ENCODE measurements at places on chromosomes 4 and X.

DNA sequence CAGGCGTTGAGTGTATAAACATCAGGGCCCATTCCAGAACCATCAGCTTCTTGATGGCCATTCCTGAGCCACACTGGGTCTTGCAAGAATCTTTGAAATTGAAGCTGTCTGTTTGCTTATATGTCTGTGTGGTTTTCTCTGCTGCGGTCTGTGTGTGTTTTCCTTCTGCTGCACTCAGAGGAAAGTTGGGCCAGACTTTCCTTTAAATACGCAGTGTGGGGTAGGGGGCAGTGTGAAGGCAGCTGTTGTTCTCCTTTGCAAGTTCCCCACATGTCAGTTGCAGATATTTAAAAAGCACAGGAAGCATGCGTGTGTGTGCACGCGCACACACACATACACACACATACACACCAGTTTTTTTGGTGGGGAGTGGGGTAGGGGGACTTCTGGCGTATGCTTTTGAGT, 32.1 kb downstream of the CCKAR start:
- peak; percentile 8 for DNase-seq

GRCh38 chr4:55485821-55486220, 60.9 kb downstream of the CLOCK start:
- no peak for DNase-seq

- no peak for DNase-seq
Observed at GRCh38 chrX:146241902-146242301, 424.3 kb downstream of the SLITRK2 start.

- DNase-seq, result no peak
Observed at GRCh38 chr4:95129031-95129430, 371.3 kb downstream of the BMPR1B start.

- DNase-seq, result no peak
Observed at GRCh38 chrX:32397562-32398216, 813.7 kb downstream of the DMD start.

- DNase-seq, result no peak
Observed at GRCh38 chr4:163941221-163941905, 446.9 kb downstream of the TMA16 start.

DNA sequence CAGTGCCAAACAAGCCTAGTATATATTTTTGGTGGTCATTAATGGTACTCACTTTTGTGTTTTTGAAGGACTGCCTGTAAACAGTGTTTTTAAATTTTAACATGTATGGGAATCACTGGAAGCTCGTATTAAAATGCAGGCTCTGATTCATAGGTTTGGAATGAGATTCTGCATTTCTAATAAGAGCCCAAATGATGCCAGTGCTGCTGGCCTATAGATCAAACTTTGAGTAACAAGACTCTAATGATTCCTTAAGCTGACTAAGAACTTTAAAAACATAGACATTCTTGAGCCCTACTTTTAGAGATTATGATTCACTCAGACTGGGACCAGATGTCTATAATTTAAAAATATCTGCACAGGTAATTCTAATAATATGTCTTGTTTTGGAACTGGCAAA, 823.2 kb upstream of the LCORL start:
- DNase-seq, result no peak

DNA sequence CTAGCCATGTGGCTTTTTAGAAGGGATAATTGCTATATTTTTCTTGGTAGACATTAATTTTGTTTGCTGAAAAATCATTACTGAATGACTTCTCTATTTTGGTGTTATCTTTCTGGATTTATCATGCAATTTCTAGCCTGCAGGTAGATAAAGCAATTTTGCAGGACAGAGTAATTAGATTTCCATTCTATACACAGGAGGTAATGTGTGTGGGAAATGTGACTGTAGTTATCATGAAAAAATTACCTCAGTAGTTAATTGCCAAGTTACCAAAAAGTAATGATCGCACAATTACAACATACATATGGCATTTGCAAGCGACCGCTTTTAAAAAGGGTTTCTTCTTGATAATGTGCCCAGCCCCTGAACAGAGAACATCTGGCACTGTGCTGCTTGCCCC, 66.1 kb downstream of the KIT start:
- DNase-seq, result no peak

- no peak for DNase-seq
Observed at GRCh38 chr4:127748957-127749356, 18.8 kb downstream of the SLC25A31 start.

DNA sequence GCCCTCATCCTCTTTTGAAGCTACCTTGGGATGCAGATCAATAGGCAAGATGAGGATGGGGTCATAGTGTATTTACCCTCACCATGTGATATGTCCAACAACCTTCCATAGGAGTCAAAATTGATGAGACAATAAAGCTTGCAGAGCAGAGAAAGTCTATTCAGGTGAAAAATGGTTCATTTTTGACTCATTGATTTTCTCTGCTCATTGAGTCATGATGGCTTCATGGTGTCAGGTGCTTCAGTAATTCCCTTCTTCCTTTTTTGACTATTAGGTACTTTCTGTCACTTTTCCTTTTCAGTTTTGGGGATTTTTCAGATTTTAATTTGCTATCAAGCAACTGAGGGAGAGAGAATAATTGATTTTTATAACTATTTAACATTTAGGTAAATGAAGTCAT, 55.9 kb upstream of the IL2 start:
- DNase-seq, result no peak
